ENCODE measurements at places on chromosomes 5 and 9. TPM values are rescaled to one million over a fixed set of nuclear protein-coding genes. Genes with fewer than 3 reads are reported as not detected.

The ADAMTSL1 gene
- polyA plus RNA-seq: 1.1 TPM

The OTP gene
- polyA plus RNA-seq: not detected

The LCN15 gene
- not detected for polyA plus RNA-seq

The COQ4 gene
- polyA plus RNA-seq: 108 TPM

Measured in neural cell (in vitro differentiated cells).